T-helper 17 cell (primary cell): ENCODE measurements at places on chromosomes 16 and 17. TPM values are rescaled to one million over a fixed set of nuclear protein-coding genes. Genes with fewer than 3 reads are reported as not detected.

- peaks cover 4% of the 10 kb centered on the region for H3K27me3 ChIP-seq
- DNase-seq: no peak
- H3K27ac ChIP-seq: no peak overlapping the region
- H3K4me3 ChIP-seq: no peak overlapping the region
- no peaks in the 10 kb centered on the region for H3K4me1 ChIP-seq
These were observed 12.2 kb downstream of the ADAP2 start for GRCh38 chr17:30933966-30934365.

DNA sequence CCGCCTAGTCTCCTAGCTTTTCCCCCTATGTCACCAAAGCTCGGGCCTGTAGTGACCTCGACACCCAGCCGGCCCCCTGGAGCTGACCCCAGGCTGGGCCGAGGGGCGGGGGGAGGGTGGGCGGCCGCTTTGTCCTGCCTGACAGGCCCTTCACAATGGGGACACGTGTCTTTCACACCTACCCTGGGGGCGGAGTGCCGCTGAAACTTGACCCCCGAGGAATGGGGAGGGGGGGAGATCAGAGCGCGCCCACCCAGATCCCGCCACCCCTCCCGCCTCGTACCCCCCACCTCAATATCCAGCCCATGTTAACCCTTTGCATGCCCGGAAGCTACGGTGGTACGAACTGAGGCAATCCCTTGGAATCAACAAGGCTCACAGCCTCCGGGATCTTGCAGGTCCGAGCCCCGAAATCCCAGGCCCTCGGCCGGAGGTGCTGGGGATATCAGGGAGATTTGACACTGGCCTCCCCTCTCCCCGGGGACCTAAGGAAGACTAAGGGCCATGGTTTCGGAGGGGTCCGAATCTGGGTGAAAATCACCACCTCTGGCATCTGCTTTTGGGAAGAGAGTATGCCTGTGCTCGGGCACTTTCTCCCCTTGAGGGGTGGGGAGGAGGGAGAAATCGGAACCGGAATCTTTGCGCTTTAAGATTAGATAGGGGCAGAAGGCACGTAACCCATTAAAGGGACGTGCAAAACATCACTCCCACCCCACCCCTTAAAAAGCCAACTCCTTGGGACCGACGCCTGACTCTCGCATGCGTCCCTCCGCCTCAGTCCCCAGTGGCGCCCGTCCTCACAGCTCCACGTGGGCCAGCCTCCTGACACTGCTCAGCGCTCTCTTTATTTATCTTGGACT lies 2.6 kb downstream of the NOG start:
- no peak for DNase-seq
- H3K27me3 ChIP-seq: peaks cover 61% of the 10 kb centered on the region

- H3K27ac ChIP-seq: no peak overlapping the region
- H3K27me3 ChIP-seq: peaks cover 55% of the 10 kb centered on the region
- H3K4me3 ChIP-seq: no peak overlapping the region
These were observed 16.8 kb upstream of the ETV4 start for GRCh38 chr17:43562679-43563599.

CORO6 gene
- total RNA-seq: 1.7 TPM

DNA sequence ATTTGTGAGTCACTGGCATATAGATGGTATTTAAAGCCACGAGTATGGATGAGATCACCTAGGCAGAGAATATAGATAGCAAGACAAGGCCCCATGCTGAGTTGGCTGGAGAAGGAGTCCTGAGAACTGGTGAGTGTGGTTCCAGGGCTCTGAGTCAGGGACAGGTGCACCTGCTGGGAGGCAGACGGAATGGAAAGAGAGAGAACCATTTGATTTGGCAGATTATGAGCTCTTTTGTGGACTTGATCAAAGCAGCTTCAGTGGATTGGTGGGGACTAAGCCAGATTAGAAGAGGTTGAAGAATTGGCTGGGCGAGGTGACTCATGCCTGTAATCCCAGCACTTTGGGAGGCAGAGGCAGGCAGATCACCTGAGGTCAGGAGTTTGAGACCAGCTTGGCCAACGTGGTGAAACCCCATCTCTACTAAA lies 4.3 kb upstream of the C16orf92 start:
- H3K27ac ChIP-seq: no peak overlapping the region
- no peak overlapping the region for H3K4me3 ChIP-seq
- H3K4me1 ChIP-seq: peaks cover 9% of the 10 kb centered on the region
- H3K36me3 ChIP-seq: no peaks in the 10 kb centered on the region
- DNase-seq: no peak
- peaks cover under 1% of the 10 kb centered on the region for H3K27me3 ChIP-seq

DNA sequence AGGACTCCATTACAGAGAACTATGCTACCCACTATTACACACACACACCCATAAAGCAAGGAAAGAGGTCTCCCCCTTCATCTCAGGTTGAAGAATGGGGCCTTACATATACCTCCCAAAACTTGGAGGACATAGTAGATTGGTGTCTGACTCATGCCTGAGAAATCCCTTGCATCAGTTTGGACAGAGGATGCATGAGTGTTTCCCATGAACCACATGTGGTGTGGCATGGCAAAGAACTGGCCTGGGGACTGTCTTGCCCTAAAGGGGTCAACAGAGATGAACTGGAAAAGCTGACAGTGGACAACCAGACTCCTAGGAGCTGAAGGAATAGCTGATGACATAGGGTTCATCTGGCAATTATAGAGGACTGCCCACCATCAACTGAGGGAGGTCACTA lies 54.0 kb downstream of the DYNLRB2 start:
- peaks cover 10% of the 10 kb centered on the region for H3K36me3 ChIP-seq
- no peak overlapping the region for H3K27ac ChIP-seq
- H3K27me3 ChIP-seq: no peaks in the 10 kb centered on the region

EVPL gene
- 0.05 TPM for total RNA-seq

DNA sequence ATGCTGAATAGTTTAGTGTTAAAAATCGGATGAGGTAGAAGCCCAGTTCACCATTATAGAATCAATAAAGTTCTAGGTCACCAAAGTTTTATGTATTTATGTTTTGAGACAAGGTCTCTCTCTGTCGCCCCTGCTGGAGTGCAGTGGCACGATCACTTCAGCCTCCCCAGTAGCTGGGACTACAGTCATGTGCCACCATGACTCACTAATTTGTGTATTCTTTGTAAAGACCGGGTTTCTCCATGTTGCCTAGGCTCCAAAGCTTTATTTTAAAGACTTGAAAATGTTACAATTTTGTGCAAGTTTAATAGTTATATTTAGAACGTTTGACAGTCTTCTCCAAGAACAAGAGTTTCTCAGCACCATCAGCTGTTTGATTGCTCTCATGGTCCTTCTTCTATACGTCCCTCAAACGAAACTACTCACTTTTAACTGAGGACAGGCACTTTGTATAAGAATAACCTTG lies 32.1 kb downstream of the NDE1 start:
- H3K27ac ChIP-seq: peak overlapping the region; percentile 75
- no peaks in the 10 kb centered on the region for H3K27me3 ChIP-seq
- peaks cover 10% of the 10 kb centered on the region for H3K4me1 ChIP-seq
- no peak overlapping the region for H3K4me3 ChIP-seq

DNA sequence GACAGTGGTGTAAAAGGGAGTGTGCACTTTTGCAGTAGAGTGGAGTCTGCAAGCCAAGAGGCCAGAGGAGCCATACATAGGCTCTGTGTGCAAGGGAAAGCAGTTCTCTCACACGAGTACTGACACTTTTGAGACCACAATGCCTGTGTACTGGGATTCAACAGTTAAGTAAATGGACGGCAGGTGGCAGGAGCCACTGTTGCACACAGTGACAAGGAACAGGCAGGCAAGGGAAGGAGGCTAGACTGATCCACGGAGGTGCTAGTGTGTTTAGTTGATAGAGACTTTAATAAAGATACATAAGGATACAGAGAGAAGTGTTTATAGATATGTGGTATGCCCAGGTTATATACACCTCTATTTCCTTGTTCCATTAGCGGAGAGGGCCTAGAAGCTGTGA lies 67.0 kb downstream of the MPRIP start:
- peak overlapping the region; percentile 82 for H3K4me3 ChIP-seq
- H3K27ac ChIP-seq: peak overlapping the region; percentile 95
- H3K27me3 ChIP-seq: no peaks in the 10 kb centered on the region
- no peaks in the 10 kb centered on the region for H3K36me3 ChIP-seq
- H3K4me1 ChIP-seq: peaks cover 72% of the 10 kb centered on the region
- no peak for DNase-seq

- DNase-seq: no peak
- H3K27me3 ChIP-seq: no peaks in the 10 kb centered on the region
These were observed 301.4 kb downstream of the MAF start for GRCh38 chr16:79298894-79299799.

- no peak for DNase-seq
- H3K27ac ChIP-seq: no peak overlapping the region
- H3K27me3 ChIP-seq: no peaks in the 10 kb centered on the region
- peaks cover 83% of the 10 kb centered on the region for H3K4me1 ChIP-seq
- no peaks in the 10 kb centered on the region for H3K36me3 ChIP-seq
- H3K4me3 ChIP-seq: peak overlapping the region; percentile 77
These were observed 103.4 kb downstream of the ZNF778 start for GRCh38 chr16:89320782-89321501.

- DNase-seq: no peak
- peak overlapping the region; percentile 62 for H3K27ac ChIP-seq
- H3K4me1 ChIP-seq: peaks cover 16% of the 10 kb centered on the region
- H3K4me3 ChIP-seq: peak overlapping the region; percentile 63
- peaks cover 5% of the 10 kb centered on the region for H3K36me3 ChIP-seq
These were observed 13.5 kb upstream of the PRKAR1A start for GRCh38 chr17:68498479-68499326.

- no peak overlapping the region for H3K4me3 ChIP-seq
- H3K27ac ChIP-seq: no peak overlapping the region
- peaks cover 3% of the 10 kb centered on the region for H3K36me3 ChIP-seq
- H3K27me3 ChIP-seq: no peaks in the 10 kb centered on the region
- peaks cover 14% of the 10 kb centered on the region for H3K4me1 ChIP-seq
- no peak for DNase-seq
These were observed 100.0 kb downstream of the PARN start for GRCh38 chr16:14530046-14530445.

DNA sequence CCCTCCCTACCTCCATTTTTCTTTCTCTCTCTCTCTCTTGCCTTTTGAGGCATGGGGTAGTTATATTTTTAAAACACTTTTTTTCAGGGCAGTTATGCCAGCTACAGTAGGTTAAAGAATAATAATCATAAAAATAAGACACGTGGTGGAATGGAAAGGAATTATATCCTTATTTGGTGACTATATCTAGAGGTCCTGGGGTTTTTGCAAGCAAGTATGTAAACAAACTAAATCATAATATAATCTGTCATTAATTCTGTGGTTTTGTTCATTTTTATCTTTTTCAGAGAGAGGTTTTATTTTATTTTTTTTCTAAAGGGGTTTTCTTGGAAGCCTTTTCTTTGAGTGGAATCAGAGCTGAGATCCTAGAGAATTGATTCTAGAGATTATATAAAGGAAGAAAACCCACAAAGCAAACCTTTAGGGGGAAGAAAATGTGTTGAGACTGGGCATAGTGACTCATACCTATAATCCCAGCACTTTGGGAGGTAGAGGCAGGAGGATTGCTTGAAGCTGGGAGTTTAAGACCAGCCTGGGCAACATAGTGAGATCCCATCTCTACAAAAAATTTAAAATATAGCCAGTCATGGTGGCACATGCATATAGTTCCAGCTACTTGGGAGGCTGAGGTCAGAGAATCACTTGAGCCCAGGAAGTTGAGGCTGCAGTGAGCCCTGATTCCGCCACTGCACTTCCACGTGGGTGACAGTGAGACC lies 53.2 kb downstream of the NQO1 start:
- H3K36me3 ChIP-seq: peaks cover 7% of the 10 kb centered on the region
- H3K4me1 ChIP-seq: peaks cover 3% of the 10 kb centered on the region

THOC6 gene
- total RNA-seq: 23.7 TPM

GRCh38 chr17:58339755-58340404 lies 11.3 kb upstream of the TSPOAP1 start:
- H3K27me3 ChIP-seq: no peaks in the 10 kb centered on the region
- H3K27ac ChIP-seq: peak overlapping the region; percentile 100
- peak overlapping the region; percentile 100 for H3K4me3 ChIP-seq
- H3K36me3 ChIP-seq: peaks cover 3% of the 10 kb centered on the region

- no peak overlapping the region for H3K27ac ChIP-seq
- H3K4me1 ChIP-seq: no peaks in the 10 kb centered on the region
- peaks cover 6% of the 10 kb centered on the region for H3K27me3 ChIP-seq
- no peak for DNase-seq
- H3K4me3 ChIP-seq: no peak overlapping the region
These were observed 97.0 kb downstream of the GRIN2A start for GRCh38 chr16:10085078-10085798.

MYH3 gene
- 2.8 TPM for total RNA-seq
